Inflammatory macrophage (primary cell): ENCODE measurements at places on chromosomes 5 and 9.
A peak's percentile ranks its signal among the peaks of the same experiment; 100 is the strongest.

DNA sequence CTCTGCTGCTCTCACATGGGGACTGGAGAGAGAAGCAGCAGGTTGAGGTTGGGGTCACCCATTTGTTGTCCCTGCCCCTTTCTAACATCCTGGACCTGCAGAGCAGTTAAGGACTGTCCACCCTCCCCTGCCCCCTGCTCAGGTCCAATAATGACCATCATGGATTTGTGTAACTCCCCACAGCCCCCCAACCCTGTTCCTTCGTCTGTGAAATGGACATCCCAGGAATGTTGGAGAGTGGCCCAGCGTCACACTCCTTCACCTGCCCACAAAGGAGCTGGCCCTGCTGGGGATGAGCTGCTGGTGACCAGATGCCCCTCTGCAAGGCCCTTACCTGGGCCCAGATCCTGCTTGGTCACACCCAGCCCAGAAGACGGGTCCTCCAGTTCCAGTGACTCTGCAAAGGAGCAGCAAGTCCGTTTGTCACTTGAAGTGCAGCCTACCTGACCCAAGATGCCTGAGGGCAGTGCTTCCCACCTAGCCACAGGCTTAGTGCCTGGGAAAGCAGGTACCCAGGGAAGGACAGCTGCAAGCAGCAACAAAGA is 10.4 kb downstream of the CD74 start:
- no peak for DNase-seq

- peak; percentile 30 for DNase-seq
Measured at GRCh38 chr5:81626524-81626923, 124.4 kb downstream of the SSBP2 start.

DNA sequence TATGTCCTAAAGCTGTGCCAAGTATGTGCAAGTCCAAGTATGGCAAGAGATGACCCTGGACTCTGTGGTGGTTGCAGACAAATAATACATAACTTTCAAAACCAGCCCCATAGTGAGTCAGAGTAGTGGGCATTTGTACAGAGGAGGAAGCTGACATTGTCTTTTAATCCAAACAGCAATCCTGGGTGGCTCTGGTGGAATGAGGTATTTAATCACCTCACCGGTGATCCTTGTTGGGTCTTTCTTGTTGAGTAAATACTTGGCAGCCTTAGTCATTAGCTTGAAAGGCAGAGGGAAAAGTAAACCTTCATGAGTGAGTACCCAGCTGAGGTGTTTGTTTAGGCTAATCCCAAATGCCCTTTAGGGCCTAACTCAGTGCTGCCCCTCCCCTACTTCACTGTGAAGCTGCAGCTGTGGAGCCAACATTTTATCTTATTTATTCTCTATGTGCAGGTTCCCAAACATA is 148.7 kb upstream of the SLC12A2 start:
- peak; percentile 2 for DNase-seq

DNA sequence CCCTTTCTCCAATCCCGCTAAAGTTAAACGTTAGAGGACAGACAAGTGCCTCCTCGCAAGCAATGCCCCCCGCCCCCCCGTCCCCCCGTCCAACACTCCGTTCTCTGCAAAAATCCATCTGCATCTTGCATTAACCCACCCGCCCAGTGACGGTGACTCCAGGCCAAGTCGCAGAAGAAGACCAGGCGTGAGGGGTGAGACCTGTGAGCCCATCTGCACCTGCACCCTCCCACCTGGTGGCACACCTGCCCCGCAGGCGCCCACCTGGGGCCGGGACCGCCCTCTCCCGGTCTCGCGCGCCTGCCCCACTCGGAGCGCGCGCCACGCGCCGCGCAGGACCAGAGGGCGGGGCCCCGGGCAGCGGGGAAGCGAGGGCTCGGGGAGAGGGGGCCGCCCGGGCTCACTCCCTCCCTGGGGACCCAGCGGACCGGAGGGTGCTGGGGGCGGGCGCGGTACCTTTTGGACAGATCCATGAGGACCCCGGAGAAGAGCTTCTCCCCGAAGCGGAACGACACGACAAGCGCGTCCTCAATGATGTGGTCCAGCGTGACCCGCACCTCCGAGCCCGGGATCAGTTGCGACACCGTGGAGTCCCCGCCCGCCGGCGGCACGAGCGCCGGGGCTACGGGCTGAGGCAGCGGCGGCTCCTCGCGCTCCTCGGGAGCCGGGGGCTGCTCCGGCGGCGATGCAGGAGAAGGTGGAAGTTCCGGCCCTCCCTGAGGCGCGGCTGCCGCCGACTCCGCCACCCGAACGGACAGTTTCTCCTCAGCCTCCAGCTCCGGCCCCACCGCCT is 705 bp downstream of the PWWP2A start:
- DNase-seq, result peak; percentile 66

DNA sequence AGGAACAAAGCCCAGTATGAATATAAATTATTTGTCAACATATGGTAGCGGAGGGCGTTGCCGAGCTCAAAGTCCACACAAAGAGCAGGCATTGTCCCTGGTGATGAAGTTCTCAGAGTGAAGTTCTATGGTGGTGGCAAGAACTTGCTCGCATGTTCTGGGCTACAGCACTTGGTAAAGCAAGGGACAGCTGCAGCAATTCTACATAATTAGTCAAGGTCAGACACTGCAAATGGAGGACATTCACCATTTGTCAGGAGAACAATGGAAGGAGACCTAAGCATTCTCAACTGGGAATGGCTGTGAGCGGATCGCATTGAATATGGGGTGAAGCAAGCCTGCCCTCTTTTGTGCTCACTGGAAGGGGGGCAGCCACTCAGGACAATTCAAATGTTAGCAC is 503.8 kb upstream of the ADAMTS16 start:
- no peak for DNase-seq

DNA sequence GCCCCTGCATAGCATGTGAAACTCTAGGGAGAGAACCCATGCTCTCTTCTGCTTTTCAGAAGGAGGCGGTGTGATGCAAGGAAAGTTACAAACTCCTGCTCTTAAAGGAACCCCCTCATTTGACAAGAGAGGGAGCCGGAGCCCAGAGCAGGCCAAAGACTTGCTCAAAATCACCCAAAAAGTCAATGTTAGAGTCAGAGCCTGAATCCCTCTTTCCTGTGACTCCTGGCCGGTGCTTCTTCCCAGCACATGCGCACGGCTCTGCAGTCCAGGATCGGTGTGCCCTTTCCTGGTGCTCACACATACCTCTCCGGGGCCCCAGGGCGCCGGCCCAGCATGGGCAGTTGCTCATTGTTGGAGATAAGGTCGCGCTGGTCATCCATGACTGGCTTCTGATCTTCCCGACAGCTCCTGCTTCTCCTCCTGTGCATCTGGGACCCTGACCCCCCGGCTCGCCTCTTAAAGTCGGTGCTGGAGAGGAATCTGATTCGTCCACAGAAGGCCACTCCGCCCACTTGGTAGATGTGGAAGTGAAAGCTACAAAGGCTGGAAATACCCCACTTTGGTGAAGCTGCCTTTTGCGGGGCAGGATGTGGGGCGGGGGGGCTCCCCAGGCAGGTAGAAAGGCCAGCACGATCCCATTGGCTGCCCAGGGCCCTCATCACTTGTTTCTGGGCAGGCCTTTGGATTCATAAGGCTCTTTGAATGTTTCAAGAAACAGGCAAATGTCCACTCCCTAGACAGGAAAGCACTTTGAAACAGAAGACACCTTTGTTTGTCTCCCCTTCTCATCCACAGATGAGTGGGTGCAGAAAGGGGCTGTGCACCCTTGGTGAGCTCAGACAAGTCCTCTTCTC is at the start of gene CD74:
TSS of gene CD74 (minus strand) at position 592 of the 857 bp plus-strand sequence. CDS start at position 431, 161 bp downstream.
- DNase-seq, result peak; percentile 97

GRCh38 chr9:96884443-96884842 is 30.1 kb upstream of the ZNF782 start:
- DNase-seq, result peak; percentile 44

GRCh38 chr5:39376293-39376714 is 12.0 kb upstream of the C9 start:
- DNase-seq, result peak; percentile 71

DNA sequence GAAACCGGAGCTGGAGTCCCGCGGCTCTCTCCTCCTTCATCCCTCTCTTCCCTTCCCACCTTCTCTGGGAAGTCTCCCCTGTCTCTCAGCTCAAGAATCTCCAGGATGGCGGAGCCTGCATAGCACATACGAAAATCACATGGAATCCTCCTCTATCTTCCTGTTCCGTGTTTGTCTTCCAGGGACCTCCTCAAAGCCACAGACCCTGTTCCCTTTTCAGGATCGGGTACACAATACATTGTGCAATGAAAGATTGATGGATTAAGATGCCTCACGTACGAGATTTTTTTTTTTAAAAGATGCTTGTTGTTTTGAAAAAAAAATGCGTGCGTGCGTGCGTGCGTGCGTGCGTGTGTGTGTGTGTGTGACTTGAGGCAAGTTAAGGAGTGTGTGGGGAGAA is 46.6 kb upstream of the OLFM1 start:
- DNase-seq, result no peak

DNA sequence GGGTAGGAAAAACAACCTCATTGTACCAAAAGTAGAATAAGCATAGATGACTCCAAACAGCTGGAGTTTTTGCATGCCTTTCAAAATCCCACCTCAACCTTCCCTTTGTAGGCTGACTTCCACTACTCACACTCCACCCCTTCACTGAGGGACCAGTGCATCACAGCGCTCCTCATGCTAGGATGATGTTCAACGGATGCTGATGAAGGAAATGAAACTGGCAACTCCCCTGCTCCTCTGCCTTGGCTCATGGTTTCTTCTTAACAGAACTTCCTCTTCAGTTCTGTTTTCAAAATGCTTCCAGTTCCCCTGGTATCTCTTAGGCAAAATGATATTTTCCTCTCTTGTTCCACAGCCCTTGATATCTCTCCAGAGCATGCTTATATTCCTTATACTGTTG is 29.0 kb downstream of the LIFR start:
- peak; percentile 19 for DNase-seq

GRCh38 chr9:33287087-33287490 is 3.2 kb upstream of the NFX1 start:
- DNase-seq, result peak; percentile 81

- no peak for DNase-seq
Measured at GRCh38 chr5:143412661-143413342, 9.3 kb upstream of the NR3C1 start.

GRCh38 chr5:8740595-8740994 is 805.3 kb downstream of the SEMA5A start:
- DNase-seq, result no peak

- DNase-seq, result no peak
Measured at GRCh38 chr9:29183971-29184370, 1610.7 kb upstream of the C9orf72 start.

- no peak for DNase-seq
Measured at GRCh38 chr5:7066471-7067235, 329.3 kb upstream of the ADCY2 start.

GRCh38 chr9:130689937-130690700 is 3.5 kb upstream of the EXOSC2 start:
- DNase-seq, result no peak

DNA sequence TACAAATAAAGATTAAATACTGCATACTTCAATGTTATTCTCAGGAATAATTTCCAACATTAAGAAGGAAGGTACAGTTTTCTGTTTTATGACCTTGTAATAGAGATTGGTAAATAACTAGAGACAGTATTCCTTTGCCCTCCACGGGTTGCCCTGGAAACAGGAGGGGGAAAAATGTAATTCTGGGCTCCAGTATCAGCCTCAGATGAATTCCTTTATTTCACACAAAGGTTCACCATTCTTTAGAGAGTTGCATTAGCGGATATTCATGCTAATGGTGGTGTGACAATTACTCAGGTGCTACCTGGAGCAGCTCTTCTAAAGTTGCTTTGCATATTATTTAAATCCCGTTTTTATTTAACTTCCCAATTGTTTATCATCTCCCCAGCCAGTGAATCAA is 42.6 kb downstream of the CETN3 start:
- no peak for DNase-seq

- DNase-seq, result no peak
Measured at GRCh38 chr5:96658272-96658671, 3.9 kb upstream of the CAST start.

DNA sequence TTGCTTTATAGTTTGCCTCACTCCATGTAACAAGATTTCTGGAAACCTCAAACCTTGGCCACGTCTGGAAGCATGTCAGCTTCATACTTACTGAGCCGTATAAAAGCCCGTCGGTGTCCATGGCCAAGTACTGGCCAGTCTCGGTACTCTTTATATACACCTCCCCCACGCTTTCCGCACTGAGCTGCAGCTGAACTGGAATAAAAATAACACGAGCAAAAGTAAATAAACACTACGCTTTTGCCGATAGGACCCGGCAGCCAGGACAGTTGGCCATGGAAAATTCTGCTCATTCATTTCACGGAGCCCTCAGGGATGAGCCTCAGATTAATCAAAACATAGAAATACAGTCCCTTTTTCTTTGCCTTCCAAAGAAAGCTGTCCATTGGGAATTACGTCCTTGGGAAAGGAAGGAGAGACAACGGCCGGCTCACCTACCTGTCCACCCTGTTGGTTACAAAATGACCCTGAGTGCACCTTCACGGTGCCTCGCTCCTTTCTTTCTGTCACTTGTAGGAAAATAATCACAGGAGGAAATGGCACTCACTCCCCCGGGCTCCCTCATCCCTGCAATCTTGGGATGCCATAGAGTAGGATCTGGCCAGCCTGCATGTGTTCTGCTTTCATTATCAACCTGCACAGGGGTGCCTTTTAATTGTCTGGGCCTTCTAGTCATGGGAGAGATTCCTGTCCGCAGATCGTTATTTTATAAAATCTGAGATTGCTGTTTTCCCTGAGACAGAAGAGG is 85.1 kb downstream of the FGF1 start:
- DNase-seq, result no peak

GRCh38 chr9:91395106-91395552 is 28.5 kb downstream of the NFIL3 start:
- DNase-seq, result peak; percentile 75

GRCh38 chr9:94560237-94560636 is 5.4 kb downstream of the PCAT7 start:
- no peak for DNase-seq

DNA sequence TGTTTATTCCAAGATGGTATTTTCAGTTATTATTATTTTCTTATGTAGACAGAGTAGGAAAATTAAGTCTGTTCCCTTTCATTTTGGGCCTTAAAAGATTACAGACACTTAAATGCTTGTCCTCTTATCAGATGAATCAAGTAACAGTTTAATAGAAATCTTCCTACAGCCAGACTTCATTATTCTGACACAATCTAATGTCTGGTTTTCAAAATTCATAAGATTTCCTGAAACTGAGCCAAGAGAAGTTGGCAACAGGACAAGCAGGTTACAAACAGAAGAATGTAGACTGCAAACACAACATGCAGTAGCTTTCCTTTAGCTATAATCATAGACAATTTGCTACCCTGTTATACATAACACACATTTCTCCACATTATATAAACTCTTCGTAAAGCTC is 130.5 kb downstream of the FBXL17 start:
- DNase-seq, result no peak

- no peak for DNase-seq
Measured at GRCh38 chr5:172952034-172952511, 7.2 kb upstream of the RPL26L1 start.

DNA sequence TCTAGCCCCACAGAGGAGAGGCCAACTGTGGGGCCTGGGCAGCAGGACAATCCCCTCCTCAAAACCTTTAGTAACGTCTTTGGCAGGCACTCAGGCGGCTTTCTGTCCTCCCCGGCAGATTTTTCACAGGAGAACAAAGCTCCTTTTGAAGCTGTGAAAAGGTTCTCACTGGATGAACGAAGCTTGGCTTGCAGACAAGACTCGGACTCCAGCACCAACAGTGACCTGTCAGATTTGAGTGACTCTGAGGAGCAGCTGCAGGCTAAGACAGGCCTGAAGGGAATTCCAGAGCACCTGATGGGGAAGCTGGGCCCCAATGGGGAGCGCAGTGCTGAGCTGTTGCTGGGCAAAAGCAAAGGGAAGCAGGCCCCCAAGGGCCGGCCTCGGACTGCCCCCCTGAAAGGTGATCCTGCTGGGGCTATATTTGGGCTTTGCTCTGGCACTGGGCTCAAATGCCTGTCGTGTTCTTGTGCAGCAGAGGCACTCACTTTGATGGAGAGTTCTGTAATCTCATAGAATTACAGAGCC is 39.4 kb downstream of the KDM3B start:
- no peak for DNase-seq
